ENCODE measurements at places on chromosomes 4 and X.

DNA sequence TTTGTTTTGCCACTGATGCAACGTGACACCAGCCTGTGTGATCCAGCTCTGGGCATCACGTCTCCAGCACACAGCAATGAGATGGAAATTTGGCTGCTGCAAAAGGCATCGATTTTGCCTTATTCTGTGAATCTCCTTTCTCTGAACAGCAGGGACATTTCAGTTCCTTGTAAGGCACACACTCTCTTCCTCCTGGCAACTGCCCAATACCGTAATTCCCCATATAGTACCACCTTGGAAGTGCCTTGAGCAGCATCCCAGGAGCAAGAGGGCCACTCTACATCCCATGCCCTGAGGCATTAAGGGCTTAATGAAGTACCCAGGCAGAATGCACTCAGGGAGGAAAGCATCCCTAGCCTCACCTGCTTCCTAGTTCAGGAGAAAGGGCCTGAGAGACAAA is 10.5 kb upstream of the MAMLD1 start:
- DNase-seq: no peak

- no peak for DNase-seq
Observed at GRCh38 chr4:152992027-152992426, 55.9 kb downstream of the FHDC1 start.

DNA sequence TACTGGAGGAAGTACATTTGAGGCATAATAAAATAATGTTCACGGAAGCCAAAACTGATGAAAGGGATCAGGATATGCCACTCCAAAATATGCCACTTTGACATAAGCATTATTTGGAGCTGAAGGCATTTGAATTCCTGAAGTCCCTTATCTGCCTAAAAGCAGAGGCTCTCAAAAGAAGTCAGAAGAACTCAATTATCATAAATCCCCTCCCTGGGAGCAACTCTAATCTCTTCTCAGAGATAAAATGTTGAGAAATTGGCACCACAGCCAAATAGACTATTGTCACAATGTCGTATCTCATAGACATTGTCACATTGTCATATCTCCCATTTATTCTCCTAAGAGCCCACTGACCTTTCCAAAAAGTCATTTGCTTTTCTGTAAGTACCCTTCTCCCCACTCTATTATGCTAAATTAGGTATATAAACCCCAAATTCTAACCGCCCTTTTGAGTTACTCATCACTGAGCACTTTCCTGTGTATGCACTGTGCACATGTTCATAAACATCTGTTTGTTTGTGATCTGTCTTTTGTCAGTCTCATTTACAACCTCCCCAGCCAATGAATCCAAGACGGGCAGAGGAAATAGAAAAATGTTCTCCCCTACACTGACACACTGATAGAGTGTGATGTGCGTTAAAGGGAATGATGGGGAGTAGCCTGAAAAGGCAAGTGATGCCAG is 78.5 kb upstream of the NAF1 start:
- no peak for DNase-seq

- no peak for DNase-seq
Observed at GRCh38 chrX:39840133-39840532, 257.6 kb downstream of the BCOR start.

- DNase-seq: peak; percentile 73
Observed at GRCh38 chr4:102344520-102344953, 745 bp downstream of the SLC39A8 start.

- DNase-seq: no peak
Observed at GRCh38 chr4:1305261-1305711, 15.6 kb downstream of the MAEA start.

DNA sequence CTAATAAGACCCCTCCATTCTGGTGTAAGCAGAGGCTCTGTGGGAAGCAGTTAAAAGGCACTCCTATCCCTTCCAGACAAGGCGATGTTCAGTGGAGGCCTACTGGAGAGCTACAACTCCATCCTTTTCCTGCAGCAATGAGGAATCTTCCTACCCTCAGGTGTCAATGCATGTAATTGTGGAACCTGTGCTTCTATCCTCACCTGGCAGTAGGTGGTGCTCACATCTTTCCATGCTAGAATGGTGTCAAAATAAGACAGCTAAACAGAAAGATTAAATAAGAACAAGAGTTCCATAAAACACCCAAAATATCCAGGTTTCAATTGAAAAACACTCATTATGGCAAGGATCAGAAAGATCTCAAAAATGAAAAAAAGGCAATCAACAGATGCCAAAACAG is 224.6 kb downstream of the IL15 start:
- no peak for DNase-seq

DNA sequence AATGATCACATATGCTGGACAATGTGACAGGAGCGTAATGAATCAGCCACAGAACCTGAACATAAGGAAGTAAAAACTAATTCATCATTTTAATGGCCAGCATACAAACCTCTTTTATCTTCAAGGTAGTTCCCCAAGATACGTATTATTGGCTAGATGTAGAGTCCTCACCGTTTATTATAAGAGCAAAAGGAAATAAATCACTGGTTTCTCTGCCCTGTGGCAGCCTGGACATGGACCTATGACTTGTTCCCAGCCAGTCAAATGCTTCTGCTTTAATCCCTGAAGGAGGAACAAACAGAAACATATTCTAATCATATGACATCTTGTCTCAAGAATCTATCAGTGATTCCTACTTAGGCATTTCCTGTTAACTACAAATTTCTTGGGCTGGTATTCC is 86.8 kb upstream of the FAM241A start:
- no peak for DNase-seq

GRCh38 chrX:41518127-41518840 is 71.1 kb downstream of the NYX start:
- peak; percentile 45 for DNase-seq

DNA sequence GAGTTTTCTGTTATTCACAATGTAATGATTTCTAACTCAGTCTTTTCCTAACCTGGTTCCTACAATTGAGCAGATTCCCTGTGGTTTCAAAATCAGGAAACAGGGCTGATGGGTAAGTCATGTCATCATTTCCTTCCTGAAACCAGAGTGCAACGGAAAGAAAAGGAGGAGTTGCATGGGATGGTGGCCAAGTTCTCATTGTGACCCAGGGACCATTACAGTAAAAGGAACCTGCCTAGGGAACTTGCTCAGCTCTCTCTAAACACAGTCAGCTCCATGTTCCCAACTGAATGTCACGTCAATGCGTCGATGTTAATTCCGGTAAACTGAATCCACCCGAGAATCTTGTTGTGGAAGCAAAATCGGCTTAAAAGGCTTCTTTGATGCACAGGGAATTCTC is 51.2 kb downstream of the LGI2 start:
- no peak for DNase-seq

GRCh38 chrX:109344678-109345077 is 137.2 kb downstream of the GUCY2F start:
- DNase-seq: no peak

GRCh38 chr4:114082348-114082747 is 102.9 kb upstream of the ARSJ start:
- DNase-seq: no peak

DNA sequence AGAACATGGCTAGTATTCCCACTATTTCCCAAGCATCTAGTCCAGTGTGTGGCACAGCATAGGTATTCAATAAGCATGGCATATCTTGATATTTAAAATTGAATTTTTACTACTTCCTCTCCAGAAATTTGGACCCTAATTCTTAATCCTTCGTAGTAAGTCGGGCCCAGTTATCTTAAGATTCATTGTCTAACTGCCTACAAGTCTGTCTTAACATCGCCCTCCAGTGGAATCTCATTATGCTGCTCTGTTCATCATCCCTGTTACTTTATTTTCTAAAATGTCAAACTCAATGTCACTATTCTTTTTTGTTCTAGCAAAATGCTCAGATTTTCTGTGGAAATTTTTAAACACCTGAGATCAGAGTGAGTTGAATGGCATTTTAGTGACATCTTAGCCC is 606.2 kb downstream of the KLHL13 start:
- no peak for DNase-seq

- DNase-seq: no peak
Observed at GRCh38 chr4:113534711-113535110, 226.8 kb downstream of the CAMK2D start.

DNA sequence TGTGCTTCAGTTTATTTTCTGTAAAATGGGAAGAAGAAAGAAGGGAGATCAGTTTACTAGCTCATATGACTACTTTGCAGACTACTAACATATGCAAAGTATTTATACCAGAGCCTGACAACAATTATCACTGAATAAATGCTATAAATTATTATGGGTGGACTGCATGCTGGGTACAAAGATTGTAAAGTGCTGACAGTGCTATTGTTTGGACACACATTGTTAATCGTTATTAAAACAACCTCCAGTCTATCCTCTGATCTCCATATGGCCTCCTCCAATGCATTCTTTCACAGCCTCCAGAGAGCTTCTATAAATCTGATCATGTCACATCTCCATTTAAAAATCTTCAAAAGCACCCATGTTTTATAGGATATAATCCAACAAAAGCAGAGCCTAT is 90.1 kb upstream of the HS3ST1 start:
- no peak for DNase-seq

All from stimulated activated CD4-positive, alpha-beta T cell treated with anti-CD3 and anti-CD28 coated beads, Interleukin-2, amount 100 ng/mL, for 24 hours (primary cell).